Muscle of back (tissue), 13 donors: ENCODE measurements at places on chromosomes 5 and 9. TPM values are rescaled to one million over a fixed set of nuclear protein-coding genes. Genes with fewer than 3 reads are reported as not detected.

Gene ACTBL2
- polyA plus RNA-seq: not detected

DNA sequence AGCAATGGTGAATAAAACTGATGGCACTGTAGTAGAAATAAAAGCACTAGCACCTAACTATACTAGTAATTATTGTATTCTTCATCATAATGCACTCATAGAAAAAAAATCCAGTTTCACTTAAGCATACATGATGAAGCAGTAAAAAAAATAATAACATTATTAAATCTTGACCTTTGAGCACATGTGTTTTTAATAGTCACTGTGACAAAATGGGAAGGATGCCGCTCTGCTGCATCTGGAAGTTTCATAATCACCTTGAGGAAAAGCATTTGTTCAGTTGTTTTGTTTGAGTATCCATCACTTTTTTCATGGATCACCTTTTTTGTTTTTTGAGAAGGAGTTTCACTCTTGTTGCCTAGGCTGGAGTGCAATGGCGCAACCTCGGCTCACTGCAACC lies 13.2 kb downstream of the OR2K2 start:
- DNase-seq: no peak

Gene TMEM252
- polyA plus RNA-seq: 2.2 TPM

DNA sequence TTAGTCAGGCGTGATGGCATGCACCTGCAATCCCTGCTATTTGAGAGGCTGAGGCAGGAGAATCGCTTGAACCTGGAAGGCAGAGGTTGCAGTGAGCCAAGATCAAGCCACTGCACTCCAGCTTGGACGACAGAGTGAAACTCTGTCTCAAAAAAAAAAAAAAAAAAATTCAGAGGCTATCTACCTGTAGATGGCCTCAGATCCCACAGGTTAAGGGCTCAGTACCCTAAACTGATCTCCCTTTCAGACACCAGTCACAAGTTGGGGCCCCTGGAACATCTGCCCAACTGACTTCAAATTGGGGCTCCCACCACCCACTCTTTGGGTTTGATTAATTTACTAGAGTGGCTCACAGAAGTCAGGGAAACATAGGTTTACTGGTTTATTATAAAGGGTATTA lies 65.4 kb upstream of the ERCC6L2 start:
- no peak for DNase-seq

GRCh38 chr9:134698587-134699342 lies 57.2 kb downstream of the COL5A1 start:
- DNase-seq: peak; percentile 79

GRCh38 chr9:34335376-34335775 lies 6.0 kb downstream of the NUDT2 start:
- no peak for DNase-seq

GRCh38 chr9:83637389-83637788 lies 14.4 kb downstream of the IDNK start:
- no peak for DNase-seq

DNA sequence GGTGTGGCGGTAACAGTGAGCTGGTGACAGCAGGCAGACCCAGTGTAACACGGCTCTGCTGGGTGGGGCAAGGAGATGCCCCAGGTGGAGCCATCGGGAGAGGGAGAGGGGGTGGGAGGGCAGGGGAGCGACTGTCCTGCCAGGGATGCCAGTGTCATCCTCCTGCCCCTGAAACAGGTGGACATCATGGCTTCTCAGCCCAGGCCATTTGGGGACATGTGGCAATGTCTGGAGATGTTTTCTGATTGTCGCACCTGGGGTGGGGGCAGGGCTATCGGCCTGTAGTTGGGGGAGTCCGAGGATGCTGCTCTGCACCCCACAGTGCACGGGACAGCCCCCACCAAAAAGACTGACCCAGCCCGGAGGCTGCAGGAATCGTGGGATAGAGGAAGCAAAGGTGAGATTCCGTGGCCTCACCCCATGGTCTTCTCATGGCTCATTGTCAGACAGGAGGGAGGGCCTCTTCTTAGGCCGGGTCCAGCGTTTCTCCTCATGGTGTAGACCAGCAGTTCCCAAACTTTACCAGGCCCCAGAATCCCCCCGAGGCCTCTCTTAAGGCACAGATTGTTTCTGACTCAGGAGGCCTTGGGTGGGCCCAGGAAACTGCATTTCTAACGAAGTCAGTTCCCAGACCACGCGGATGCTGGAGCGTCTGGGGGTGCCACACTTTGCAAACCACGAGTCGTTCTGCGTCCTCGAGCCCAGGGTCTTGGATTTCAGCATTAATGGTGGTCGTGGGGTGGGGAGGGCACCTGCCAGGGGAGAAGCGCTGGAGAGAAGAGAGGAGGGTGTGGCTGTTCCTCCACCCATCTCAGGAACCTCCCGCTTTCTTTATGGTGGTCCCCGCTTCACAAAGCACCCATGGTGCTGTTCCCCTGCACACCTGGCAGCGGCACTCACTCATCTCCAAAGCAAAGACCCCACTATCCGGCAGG lies 11.0 kb downstream of the COL5A1 start:
- DNase-seq: no peak

- DNase-seq: no peak
Measured at GRCh38 chr9:122808141-122808540, 8.2 kb downstream of the OR1K1 start.

GRCh38 chr9:20307621-20308020 lies 314.7 kb downstream of the MLLT3 start:
- no peak for DNase-seq

- no peak for DNase-seq
Measured at GRCh38 chr9:36960575-36960955, 73.5 kb downstream of the PAX5 start.

Gene MEF2C
- 1,011 TPM for polyA plus RNA-seq

DNA sequence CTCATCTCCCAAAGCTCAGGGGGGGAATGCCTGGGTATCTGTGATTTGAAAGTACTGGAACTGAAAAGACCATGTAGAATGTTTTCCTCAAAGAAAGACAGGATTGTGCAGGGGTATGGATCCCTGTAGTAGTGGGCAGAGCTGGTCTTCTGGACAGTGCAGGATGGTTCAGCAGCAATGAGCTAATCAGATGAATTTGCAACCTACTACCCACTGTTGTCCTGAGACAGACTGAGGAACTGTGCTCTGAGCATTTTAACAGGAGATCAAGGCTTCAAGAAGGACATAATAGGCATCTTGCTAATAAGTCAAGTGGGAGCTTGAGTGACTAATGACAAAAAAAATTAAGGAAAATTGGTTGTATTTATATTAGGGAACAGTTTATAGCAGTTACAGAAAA lies 61.7 kb downstream of the FYB1 start:
- no peak for DNase-seq

DNA sequence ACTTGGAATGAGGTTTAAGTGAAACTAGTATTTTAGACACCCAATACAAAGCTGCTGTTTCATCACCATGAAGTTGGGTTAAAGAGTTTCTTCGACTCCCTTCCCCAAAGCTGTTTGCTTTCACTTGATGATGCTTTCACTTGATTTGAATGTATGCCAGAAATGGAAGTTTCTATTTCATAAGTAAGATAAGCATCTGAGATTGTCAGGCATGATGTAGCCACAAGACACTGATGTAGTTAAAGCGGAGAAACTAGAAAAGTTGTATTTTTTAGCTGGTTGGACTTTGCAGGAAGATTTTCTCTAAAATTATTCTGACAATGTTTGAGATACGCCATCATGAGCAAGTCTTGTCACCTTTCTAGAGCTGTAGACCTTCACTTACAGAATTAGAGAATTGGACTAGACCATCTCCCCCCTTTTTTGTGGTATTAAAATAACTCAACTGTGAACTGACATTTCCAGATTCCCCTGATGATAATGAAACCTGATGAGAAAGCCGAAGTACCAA lies 20.0 kb downstream of the MOCS2 start:
- DNase-seq: no peak

Gene SPATA31C1
- polyA plus RNA-seq: 0.07 TPM

Gene SLC36A3
- not detected for polyA plus RNA-seq

Gene TMOD1
- polyA plus RNA-seq: 159 TPM

- peak; percentile 78 for DNase-seq
Measured at GRCh38 chr9:86705490-86705889, 241.8 kb downstream of the GAS1 start.

GRCh38 chr5:38816083-38817030 lies 29.5 kb upstream of the OSMR start:
- no peak for DNase-seq

Gene UGT3A1
- polyA plus RNA-seq: 31.1 TPM

Gene ZNF300
- 13.7 TPM for polyA plus RNA-seq

- DNase-seq: no peak
Measured at GRCh38 chr5:96572864-96573512, 89.2 kb upstream of the CAST start.

- peak; percentile 81 for DNase-seq
Measured at GRCh38 chr5:112757468-112758208, 20.0 kb downstream of the APC start.

GRCh38 chr5:119275601-119276173 lies 80.1 kb upstream of the TNFAIP8 start:
- no peak for DNase-seq

GRCh38 chr5:157076558-157076957 lies 17.6 kb upstream of the HAVCR1 start:
- DNase-seq: no peak

Gene SAXO1
- 0.12 TPM for polyA plus RNA-seq

- no peak for DNase-seq
Measured at GRCh38 chr9:135070964-135071735, 16.3 kb upstream of the OLFM1 start.

GRCh38 chr9:112041536-112042243 lies 133.4 kb downstream of the SUSD1 start:
- peak; percentile 63 for DNase-seq

- DNase-seq: no peak
Measured at GRCh38 chr5:170993476-170993875, 131.7 kb downstream of the RANBP17 start.

Gene SMIM33
- not detected for polyA plus RNA-seq

- DNase-seq: no peak
Measured at GRCh38 chr9:113746486-113746885, 129.6 kb upstream of the ZNF618 start.

DNA sequence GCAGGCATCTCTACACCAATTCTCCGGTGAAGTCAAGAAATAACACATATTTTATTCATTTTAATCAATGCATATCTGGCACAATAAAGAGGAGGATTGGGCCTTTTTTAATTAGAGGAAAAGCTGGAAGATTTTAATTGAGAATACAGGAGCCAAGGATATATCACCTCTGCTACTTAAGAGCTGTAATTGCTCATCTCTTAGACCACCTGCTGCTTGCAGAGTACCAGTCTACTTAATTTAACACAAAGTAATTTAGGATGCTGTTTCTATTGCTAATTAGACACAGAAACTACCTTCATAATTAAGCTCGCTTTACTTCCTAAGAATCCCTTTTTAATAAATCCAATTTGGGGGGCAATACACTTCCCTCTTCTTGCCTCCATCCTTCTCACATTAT lies 326.9 kb downstream of the TENT4A start:
- DNase-seq: no peak

Gene OBP2B
- not detected for polyA plus RNA-seq

Gene PCDHA9
- polyA plus RNA-seq: 0.04 TPM

DNA sequence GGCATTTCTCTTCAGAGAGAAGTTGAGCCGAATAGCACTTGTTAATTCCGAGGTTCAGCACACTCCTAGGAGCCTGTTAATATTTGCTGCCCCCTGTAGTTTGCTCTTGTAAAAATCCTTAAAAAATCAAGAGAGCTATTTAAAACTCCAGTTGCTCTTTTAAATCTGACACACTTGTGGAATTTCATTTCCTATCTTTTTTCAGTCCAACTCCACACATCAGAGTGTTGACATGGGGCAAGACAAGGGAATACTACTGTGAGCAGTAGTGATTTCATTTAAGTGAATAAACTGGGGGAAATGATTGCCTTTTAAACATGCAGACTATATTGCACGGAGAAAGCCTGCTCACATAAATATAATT lies 1096.3 kb upstream of the DMAC1 start:
- DNase-seq: peak; percentile 66

Gene PIP5KL1
- 1.4 TPM for polyA plus RNA-seq

Gene CTNND2
- polyA plus RNA-seq: 1.3 TPM

DNA sequence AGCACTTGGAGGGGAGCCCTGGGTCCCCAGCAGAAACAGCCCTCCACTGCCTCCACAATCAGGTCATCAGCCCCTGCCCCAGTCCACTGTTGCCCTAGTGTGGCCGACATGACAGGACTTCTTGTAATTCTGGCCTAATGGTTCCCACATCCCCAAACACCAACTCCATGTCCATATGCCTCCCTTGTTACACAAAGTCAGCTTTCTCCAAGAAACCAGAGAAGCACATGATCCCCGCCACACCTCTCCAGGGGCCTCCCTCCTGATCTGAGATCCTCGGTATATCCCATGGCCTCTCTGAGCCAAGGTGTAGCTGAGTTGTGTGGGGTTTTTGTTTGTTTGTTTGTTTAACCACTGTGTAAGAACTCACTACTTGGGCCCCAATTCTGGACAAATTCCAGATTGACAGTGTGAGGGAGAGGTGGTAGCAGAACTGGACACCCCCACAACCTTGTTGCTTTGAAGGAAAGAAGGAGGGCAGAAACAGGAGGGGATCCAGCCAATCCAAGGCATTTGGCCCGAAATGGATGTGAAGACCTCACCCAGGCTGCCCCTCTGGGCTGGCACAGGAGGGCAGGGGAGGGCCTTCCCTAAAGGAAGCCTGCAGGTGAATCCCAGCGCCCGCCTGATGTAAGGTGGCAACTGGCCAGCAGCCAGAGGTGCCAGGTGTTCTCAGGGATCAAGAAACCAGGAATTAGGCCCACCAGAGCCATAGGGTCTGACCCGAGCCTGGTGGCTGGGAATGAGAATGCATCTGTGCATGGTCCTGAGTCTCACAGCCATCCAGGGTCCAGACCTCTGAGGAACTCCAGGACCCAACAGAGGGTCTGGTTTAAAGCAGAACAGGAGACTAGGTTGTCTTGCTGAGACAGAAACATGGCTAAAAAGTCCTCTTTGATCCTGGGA lies 13.4 kb downstream of the IRF1 start:
- DNase-seq: no peak

- no peak for DNase-seq
Measured at GRCh38 chr9:87765521-87765920, 39.6 kb downstream of the CTSL start.

GRCh38 chr5:108084105-108084504 lies 297.8 kb downstream of the FBXL17 start:
- peak; percentile 22 for DNase-seq

DNA sequence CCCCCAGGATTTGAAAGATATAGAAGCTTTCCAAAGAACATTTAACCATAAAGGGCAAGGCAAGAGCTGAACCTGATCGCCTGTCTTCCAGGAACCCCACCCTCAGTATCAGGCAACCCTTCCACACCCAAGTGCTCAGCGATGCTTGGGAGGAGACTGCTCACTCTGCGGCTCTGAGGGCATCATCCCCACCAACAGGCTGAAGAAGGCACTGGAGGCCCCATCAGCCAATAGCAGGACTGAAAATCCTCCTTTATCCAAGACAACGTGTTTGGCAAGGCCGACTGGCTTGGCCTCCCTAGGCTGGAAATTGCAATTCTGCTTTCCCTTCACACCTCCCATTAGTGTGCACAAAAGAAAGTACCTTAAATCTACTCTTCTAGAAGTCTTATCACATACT lies 1.4 kb upstream of the PPP2CA start:
- peak; percentile 53 for DNase-seq

Gene SLC2A8
- 12.1 TPM for polyA plus RNA-seq
